ENCODE measurements at places on chromosomes 1 and 21.

DNA sequence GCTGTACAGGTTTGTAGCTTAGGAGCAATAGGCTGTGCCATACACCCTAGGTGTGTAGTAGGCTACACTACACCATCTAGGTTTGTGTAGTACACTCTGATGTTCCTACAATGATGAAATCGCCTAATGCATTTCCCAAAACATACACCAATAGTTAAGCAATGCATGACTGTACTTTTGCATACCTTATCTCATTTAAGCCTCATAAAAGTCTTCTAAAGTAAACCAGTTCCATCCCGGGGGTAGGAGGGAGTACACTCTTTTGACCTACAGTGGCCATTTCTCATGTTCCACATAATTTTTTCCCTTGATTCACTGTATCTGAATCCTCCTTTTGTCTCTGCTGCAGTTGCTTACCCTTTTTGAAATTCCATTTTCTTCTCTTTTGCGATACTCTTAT lies 12.2 kb downstream of the TRMT13 start:
- H3K27me3 ChIP-seq: no peaks in the 10 kb centered on the region
- peaks cover 98% of the 10 kb centered on the region for H3K36me3 ChIP-seq
- H3K4me1 ChIP-seq: no peaks in the 10 kb centered on the region
- H3K4me3 ChIP-seq: no peak overlapping the region
- H3K27ac ChIP-seq: no peak overlapping the region

- H3K36me3 ChIP-seq: peaks cover 70% of the 10 kb centered on the region
- H3K27me3 ChIP-seq: no peaks in the 10 kb centered on the region
- H3K4me3 ChIP-seq: no peak overlapping the region
- DNase-seq: no peak
Measured at GRCh38 chr1:100073531-100073930, 59.2 kb downstream of the SASS6 start.

DNA sequence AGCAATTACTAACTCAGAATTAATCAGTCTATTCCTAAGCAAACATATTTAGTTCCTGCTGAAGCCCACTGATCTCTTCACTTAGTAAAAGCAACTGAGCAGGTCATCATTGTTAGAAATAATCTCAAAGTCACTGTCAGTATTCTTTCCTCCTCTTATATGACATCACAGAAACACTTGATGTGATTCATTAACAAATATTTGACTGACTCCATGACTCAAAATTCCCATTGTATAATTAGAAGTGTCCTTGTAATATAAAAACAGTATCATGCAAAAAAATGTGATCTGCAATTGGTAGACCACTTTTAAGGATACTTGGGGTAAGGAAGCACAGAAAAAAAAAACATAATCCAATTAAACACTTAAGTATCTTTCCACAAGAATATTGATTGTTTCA lies 194.4 kb downstream of the DPYD start:
- H3K36me3 ChIP-seq: 0 out of 2 replicates have a peak, but pooled peaks cover 2% of the 10 kb centered on the region
- no peak for DNase-seq
- no peak overlapping the region for H3K27ac ChIP-seq
- no peak overlapping the region for H3K4me3 ChIP-seq

GRCh38 chr1:192489748-192490147 lies 85.8 kb upstream of the RGS1 start:
- peak overlapping the region; percentile 97 for H3K27ac ChIP-seq
- no peak overlapping the region for H3K4me3 ChIP-seq
- peaks cover 22% of the 10 kb centered on the region for H3K4me1 ChIP-seq
- DNase-seq: peak; percentile 51

DNA sequence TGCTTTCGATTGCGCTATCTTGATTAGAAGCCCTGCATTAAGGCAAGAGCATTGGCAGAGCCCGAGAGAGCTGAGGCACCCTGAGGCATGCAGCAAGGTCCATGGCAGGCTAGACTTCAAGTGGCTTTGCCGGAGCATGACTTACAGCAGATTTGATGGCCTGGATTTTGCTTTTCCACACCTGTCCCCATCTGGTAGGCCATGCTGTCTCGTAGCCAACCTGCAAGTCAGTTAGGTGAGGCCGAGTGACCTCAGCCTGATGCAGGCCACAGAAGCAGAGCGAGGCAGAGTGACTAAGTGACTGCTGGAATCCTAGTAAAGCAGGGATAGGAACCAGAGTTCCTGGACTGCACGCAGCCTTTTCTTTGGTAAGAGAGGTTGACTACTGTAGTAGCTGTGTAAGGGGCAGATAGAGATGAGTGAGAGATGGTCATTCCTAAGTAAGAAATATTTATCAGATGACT lies 148.9 kb downstream of the PBX1 start:
- no peak overlapping the region for H3K4me3 ChIP-seq
- peak overlapping the region; percentile 91 for H3K27ac ChIP-seq
- DNase-seq: no peak

DNA sequence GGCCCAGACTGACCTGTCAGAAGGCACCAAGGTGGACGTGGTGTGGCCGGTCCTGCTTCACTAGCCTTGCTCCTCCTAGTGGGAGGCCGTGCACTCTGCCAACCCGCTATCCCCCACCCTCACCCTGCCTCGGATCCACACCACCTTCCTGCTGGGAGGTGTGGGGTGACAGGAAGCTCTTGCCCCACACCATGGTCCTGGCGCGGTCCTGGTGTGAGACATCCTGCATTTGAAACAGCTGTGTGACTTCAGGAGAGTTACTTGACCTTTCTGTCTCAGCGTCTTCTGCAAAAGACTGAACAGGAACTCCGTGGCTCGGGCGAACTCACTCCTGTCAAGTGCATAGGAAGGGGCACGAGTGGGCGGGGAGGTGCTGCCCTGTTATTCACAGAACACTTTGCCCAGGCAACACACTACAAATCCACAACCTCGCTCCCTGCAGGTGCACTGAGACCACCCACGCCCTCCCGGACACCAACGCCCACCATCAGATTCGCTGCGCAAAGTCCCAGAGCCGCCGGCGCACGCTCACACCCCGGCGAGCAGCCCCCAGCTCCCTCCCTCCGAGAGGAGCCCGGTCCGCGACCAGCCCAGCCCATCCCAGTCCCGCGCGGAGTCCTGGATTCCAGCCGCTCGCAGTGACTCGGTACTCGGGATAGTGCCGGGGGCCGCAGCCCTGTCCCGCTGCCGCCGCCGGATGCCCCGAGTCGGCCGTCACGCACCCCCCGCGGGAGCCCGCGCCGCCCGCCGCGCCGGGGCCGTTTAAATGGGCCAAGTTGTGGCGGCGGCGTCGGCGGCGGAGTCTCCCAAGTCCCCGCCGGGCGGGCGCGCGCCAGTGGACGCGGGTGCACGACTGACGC lies at the start of gene SAMD11:
TSS of gene SAMD11 (plus strand) at position 793 of the 860 bp plus-strand sequence. CDS start 509 bp downstream, outside the sequence.
- peaks cover 8% of the 10 kb centered on the region for H3K4me1 ChIP-seq
- no peaks in the 10 kb centered on the region for H3K36me3 ChIP-seq
- H3K27me3 ChIP-seq: no peaks in the 10 kb centered on the region
- no peak within 1 kb of the TSS for H3K27ac ChIP-seq
- peak within 1 kb of the TSS; percentile 49 for H3K4me3 ChIP-seq

GRCh38 chr1:97743129-97743528 lies 177.7 kb downstream of the DPYD start:
- H3K27ac ChIP-seq: no peak overlapping the region
- H3K4me3 ChIP-seq: no peak overlapping the region

DNA sequence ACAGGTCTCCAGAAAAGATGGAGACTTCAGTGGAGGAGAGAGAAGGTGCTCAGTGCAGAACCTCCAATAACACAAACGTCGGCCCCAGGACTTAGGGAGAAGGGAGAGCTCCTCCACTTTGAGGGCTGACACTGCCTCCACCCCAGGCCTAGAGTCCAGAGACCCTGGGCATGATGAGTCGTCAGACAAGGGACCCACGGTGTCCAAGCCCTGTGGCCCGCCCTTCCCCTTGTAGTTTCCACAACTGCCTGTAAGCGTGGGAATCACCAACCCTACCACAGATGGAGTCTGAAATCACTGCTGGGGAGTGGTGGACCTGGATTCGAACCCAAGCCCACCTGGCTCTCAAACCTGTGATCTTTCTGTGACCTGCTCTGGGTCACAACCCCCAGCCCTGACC lies 281.1 kb downstream of the NPHP4 start:
- H3K4me1 ChIP-seq: peaks cover 7% of the 10 kb centered on the region
- DNase-seq: no peak
- H3K27ac ChIP-seq: no peak overlapping the region
- no peak overlapping the region for H3K4me3 ChIP-seq
- H3K36me3 ChIP-seq: no peaks in the 10 kb centered on the region

DNA sequence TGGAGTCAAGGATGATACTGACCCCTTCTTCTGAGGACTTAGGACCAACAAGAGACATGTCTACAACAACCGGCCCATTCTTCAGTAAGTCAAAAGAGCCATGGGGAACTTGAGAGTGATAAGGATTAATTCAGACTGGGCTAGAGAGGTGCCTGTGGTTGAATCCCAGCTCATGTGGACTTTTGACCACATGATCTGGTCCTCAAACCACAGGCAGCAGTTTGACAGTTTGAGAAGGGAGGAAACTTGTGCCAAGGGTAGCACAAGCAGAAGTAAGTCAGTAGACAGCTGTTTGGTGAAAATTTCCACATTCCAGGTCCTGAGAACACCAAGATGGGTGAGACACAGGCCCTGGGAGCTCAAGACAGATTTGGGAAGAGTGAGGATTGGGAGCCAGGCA lies 19.8 kb downstream of the SH3BP5L start:
- H3K4me3 ChIP-seq: no peak overlapping the region
- DNase-seq: no peak
- H3K27me3 ChIP-seq: peaks cover 16% of the 10 kb centered on the region

DNA sequence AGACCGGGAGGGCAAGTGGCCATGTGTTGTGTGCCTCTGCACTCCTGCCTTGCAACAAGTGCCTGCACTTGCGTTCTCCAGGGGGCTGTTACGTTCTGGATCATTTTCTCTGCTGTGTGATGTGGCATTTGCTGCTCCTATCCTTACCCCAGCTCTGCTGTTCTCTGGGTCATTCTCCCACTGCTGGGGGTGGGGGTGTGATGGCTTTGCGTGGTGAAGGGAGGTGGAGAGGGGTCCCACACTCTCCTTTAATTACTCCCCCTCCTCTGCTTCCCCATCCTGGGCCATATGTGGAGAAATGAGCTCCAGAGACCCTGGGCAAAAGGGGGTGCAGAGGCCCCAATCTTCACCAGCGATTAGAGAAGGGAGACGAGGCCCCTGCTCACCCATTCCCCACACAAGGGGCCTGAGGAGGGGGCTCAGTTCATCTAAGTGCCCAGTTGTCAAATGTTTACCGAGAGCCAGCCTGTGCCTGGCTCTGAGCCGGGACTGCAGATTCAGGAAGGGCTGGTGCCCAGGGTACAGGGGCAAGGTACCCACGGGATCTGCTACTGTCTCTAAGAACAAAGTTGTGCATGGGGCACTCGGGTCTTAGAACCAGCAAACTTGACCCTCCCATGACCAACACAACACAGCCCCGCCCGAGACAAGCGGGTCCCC lies 355.4 kb downstream of the PTPRU start:
- H3K27ac ChIP-seq: no peak overlapping the region
- no peaks in the 10 kb centered on the region for H3K4me1 ChIP-seq

GRCh38 chr1:175155473-175155856 lies 37.1 kb downstream of the KIAA0040 start:
- H3K27me3 ChIP-seq: 0 out of 2 replicates have a peak, but pooled peaks cover 10% of the 10 kb centered on the region
- no peak overlapping the region for H3K4me3 ChIP-seq
- H3K4me1 ChIP-seq: no peaks in the 10 kb centered on the region
- no peak overlapping the region for H3K27ac ChIP-seq
- DNase-seq: no peak
- no peaks in the 10 kb centered on the region for H3K36me3 ChIP-seq

DNA sequence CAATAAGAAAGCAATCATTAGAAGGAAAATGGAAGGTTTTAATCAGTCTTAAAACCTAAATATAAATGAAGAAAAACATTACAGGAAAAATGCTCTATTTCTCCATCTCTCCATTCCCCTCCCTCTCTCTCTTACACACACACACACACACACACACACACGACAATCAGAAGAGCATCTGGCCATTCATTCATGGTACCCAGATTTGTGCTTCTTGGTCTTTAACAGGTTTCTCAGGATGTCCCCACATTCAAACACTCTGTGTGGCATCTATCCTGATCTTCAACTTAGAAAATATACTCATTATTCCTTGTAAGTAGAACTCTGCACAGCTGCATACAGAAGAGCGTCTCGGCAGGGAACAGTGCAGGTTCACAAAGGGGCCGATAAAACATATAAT lies 779 bp downstream of the LRRC40 start:
- no peaks in the 10 kb centered on the region for H3K27me3 ChIP-seq
- DNase-seq: peak; percentile 11

- H3K4me3 ChIP-seq: peak overlapping the region; percentile 48
- peak; percentile 64 for DNase-seq
- peaks cover 8% of the 10 kb centered on the region for H3K27me3 ChIP-seq
- H3K27ac ChIP-seq: no peak overlapping the region
- H3K36me3 ChIP-seq: no peaks in the 10 kb centered on the region
Measured at GRCh38 chr1:154867064-154867825, 2.8 kb downstream of the KCNN3 start.

DNA sequence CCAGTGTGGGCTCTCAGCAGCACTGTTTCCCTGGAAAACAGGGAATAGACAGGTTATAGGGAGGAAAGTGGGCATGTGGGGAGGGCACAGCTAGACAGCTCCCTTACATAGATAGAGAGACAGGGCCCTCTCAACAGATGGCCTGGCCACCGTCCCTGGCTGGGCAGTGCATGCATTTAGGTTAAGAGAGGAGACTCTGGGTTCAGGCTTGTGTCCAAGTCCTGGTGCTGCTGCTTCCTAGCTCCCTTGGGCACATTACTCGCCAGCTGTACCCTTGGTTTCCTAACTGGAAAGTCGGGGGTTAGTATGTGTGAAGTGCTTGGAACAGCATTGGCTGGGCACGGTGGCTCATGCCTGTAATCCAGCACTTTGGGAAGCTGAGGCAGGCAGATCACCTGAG lies 9.1 kb downstream of the PLOD1 start:
- H3K4me3 ChIP-seq: no peak overlapping the region
- H3K27ac ChIP-seq: peak overlapping the region; percentile 68
- no peaks in the 10 kb centered on the region for H3K27me3 ChIP-seq
- no peak for DNase-seq

- H3K27ac ChIP-seq: no peak overlapping the region
- H3K4me3 ChIP-seq: no peak overlapping the region
- no peak for DNase-seq
- H3K4me1 ChIP-seq: peaks cover 17% of the 10 kb centered on the region
- no peaks in the 10 kb centered on the region for H3K27me3 ChIP-seq
- H3K36me3 ChIP-seq: no peaks in the 10 kb centered on the region
Measured at GRCh38 chr1:230818901-230819300, 49.4 kb downstream of the C1orf198 start.

GRCh38 chr1:31815752-31816500 lies at the start of gene SPOCD1:
Gene SPOCD1 (minus strand): TSS chr1:31816022. CDS start chr1:31815333, 689 bp downstream.
- no peaks in the 10 kb centered on the region for H3K27me3 ChIP-seq
- peak within 1 kb of the TSS; percentile 47 for H3K4me3 ChIP-seq
- H3K4me1 ChIP-seq: no peaks in the 10 kb centered on the region

DNA sequence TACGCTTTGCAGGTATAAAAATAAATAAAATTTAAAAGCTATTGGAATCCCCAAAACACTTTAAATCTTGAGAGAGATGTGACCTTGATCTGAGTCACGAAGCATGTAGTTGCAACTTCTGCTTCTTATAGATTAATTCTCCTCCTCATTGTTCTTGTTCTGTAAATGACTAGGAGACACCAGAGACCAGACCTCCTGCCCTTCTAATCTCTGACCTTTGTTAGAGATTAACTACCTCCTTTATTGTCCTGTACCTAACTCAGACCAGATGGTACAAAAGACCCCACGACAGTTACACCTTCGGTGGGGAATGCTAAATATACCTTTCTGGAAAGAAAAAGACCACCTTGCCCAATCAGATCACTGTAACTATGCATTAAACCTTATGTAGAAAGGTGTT lies 76.9 kb upstream of the NEK2 start:
- H3K4me3 ChIP-seq: no peak overlapping the region
- H3K27ac ChIP-seq: no peak overlapping the region
- no peak for DNase-seq
- no peaks in the 10 kb centered on the region for H3K4me1 ChIP-seq
